ENCODE measurements at places on chromosomes 13 and 19.

DNA sequence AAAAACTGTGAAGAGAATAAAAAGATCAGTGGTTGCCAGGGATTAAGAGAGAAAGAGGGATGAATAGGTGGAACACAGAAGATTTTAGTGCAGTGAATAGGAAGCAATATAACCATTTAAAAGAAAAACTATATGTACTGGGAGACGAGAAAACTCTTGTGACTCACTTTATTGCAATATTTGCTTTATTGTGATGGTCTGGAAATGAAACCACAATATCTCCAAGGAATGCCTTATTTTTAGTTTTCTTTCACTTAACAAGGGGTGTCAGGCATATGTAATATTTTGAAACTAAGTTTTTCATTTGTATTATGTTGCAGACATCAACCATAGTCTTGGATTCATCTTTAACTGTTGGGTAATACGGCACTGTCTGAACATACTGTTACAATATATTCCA is 1308.2 kb downstream of the PCDH9 start:
- no peak for DNase-seq

DNA sequence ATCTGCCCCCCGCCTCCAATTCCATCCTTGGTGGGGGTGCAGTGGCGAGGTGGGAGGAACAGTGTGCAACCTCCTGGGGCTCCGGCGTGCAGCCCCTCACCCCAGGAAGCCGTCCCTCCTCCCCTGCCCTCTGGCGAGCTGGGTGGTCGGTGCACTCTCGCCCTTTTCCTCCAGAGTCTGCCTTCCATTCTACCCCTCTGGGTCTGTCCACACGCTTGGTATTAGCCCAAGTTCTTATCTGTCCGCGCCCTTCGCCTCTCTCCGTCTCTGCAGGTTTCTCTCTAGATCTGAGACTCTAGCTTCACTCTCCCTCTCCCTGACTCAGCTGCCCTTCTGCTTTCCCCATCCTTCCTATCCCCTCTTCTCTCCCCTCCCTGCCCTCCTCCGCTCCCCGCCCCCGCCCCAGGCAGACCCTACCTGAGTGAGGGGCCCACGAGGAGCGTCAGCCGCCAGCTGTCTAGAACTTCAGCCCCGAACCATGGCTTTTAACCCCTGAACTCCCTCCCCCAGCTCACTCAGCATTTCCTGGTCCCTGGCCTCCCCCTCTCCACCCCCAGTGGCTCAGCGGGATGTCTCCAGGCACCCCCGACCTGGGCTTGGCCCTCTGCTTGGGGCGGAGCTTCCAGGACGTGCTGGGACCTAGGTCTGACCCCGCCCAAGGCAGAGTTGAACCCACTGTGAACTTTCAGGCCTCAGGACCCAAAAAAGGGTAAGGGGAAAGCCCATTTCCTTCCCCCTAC is 499 bp upstream of the KLK13 start:
- DNase-seq: no peak

DNA sequence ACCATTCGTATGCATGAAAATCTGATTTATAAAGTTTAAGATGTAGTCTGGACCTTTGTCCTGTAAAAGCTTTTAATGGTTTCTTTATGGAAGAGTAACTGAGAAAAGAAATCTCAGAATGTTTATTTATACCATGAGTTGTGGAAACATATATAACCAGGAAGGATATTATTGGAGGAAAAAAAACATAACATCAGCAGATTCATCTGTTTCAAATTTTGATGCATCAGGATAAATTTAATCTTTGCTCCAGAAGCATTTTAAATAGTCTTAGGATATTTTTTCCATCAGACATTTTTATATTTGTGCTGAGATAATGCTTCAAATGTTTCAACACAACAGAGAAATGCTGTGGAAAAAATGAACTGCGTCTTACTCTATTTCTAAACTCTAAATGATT is 31.2 kb upstream of the CSNK1A1L start:
- DNase-seq: no peak

GRCh38 chr13:29109987-29110386 is 289.8 kb downstream of the MTUS2 start:
- DNase-seq: no peak

GRCh38 chr13:35797244-35797643 is 320.8 kb upstream of the MAB21L1 start:
- no peak for DNase-seq

- no peak for DNase-seq
Measured at GRCh38 chr19:23991170-23991569, 76.5 kb downstream of the ZNF726 start.

DNA sequence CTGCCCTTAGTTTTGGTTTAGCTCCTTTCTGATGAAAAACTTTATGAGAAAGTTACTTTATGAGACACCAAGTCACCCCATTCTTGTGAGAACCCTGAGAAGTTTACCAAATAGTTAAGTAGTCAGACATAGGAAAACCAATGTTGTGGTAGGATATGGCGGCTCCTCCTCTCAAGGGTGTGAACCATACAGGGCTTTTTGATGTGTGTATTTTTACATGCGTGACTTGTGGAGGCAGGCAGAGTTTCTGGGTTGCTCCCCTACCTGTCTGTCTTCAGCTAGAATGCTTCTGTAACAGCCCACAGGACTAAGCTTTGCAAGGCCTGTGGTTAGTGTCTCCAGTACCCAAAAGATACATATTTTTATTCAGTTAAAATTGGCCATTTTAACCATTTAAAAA is 18.3 kb downstream of the UBAC2 start:
- DNase-seq: peak; percentile 67

- DNase-seq: no peak
Measured at GRCh38 chr13:46698014-46698413, 98.9 kb downstream of the ESD start.

DNA sequence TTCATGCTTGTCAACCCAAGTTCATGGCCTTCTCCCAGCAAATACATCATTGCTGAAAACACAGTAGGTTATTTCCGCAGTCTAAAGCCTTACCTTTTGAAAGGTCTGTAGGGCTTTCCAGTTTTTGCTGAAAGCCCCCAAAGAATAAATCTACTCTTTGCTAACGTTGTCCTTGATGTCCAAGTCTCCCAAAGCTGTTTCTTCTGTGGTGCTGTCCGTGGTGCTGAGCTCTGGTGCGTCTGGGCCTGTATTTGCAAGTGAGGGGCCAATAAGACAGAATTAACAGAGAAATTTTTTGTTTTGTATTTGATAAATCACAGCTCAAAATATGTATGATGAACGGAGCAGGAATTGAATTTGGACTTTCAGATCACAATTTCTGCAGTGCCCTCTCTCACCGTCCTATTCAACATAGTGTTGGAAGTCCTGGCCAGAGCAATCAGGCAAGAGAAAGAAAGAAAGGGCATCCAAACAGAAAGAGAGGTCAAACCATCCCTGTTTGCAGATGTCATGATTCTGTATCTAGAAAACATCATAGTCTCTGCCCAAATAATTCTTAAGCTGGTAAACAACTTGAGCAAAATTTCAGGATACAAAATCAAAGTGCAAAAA is 9.8 kb upstream of the LGALS16 start:
- no peak for DNase-seq

- DNase-seq: no peak
Measured at GRCh38 chr13:106101201-106101600, 434.3 kb downstream of the EFNB2 start.

DNA sequence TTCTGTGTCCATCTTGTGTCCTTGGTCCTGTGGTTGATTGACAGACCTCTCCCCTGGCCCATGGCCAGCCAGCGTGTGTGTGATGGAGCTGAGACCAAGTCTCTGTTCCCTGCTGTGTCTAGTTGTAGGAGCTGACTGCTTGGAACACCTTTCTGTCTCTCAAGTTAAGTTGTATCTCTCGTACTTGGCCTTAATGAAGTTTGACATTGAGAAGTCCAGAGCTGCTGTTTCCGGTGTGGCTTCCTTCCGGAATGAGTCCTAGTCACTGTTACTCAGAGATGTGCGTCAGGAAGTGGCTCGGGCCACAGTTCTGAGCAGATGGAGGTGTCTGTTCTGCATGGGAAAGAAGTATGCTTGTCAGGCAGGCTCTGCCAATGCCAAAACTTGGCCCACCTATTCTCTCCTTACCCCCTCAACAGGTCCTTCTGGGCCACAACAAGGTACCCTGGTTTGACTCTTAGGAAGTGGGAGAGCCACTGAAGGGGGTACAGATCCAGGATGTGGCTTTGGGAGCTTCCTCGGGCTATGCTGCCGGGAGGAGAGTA is 54.3 kb downstream of the GATAD2A start:
- peak; percentile 78 for DNase-seq

DNA sequence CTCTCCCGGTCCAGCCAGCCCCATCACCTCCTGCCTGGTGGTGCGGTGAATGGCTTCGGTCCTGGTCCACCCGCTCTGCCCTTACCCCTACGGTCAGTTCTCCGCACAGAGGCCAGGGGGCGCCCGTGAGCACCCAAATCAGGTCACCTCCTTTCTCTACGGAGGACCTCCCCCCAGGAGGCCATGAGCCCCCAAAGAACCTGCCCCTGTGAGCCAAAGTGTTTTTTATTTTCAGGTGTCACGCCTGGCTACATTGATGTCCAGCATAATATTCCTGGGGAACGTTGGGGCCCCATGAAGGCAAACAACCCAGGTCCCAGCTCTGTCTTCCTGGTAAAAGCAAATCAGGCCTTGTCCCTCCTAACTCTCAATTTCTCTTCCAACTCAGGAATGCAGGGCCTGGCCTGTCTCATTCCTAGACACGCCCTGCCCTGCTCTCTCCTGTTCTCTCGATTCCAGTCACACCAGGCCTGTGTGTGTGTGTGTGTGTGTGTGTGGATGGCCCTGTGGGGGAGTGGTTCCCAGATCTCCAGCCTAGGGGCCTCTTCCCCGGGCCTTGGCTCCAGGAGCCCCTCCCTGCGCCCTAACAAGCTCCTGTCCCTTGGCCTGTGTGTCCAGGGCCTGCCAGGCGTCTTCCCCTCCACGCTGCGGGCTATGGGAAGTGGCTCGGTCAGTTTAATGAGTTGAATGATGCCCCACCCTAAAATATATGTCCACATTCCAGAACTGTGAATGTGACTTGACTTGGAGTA is 9.7 kb upstream of the GIPC1 start:
- peak; percentile 88 for DNase-seq

GRCh38 chr19:28475525-28475924 is 737.4 kb downstream of the UQCRFS1 start:
- no peak for DNase-seq

DNA sequence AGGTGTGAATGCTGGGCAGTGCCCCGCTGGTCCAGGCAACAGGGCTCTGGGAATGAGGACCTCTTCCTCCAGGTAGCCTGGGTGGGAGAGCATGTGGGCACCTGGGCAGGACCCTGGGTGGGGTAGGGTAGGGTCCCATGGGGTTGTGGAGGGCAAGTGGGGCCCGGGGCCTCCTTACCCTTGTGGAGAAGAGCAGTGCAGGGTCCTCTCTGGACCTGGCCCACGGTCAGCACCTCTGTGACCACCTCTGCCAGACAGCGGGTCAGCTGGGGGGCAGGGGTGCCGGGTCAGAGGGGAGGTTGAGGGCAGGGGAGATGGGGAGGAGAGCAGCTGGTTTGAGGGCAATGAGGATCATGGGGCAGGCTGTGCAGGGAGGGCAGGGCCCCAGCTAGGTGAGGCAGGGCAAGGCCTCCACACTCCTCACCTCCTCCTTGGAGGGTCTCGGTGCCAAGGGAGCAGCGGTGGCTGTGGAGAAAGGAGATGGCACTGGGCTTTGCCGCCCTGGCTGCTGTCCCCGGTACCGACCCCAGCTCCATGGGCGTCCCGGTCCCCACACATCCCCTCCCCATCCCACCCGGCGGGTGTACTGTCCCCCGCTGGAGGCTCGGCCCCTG is 491 bp downstream of the CCER2 start:
- DNase-seq: no peak
